HEK293T (cell line): ENCODE measurements at places on chromosomes 2 and 18.

DNA sequence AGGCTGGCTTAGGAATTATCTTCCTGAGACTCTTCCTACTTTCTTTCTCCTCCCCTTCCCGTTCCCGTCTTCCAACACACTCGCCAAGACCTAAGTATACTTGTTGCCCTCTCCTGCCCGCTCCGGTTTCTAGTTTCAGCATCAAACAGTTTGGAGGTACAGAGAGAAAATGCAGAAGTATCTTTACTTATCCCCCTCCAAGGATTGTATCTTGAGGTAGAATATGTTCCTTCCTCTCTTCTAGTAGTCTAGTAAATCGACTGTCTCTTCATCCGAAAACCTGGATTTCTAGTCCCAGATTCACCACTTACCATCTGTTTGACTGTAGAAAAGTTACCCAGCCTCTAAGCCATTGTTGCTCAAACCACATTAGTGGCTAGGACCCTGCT lies 755 bp downstream of the EIF4E2 start:
- DNase-seq, result no peak

DNA sequence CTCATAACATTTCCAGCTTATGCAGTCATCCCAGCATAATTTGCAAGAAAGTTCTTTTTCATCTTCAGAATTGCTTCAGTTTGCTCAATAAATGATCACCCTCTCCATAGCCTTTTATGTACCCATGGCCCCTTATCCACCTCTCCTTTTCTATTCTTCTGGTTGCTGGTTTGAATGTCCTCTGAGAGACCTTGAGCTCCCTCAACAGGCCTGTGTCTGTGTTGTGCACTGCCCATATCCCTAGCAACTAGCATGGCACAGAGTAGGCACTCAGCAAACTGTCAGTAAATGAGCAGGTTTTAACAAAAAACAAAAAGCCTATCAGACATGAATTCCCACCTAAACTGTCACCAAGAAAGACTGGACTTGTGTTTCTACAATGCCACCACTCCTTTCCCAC lies 160.5 kb downstream of the AKAIN1 start:
- DNase-seq, result no peak

GRCh38 chr2:88483200-88483599 lies 30.7 kb upstream of the FOXI3 start:
- no peak for DNase-seq

GRCh38 chr2:217622205-217623060 lies 380.4 kb downstream of the TNS1 start:
- no peak for DNase-seq

GRCh38 chr2:184006998-184007397 lies 591.3 kb upstream of the ZNF804A start:
- no peak for DNase-seq

DNA sequence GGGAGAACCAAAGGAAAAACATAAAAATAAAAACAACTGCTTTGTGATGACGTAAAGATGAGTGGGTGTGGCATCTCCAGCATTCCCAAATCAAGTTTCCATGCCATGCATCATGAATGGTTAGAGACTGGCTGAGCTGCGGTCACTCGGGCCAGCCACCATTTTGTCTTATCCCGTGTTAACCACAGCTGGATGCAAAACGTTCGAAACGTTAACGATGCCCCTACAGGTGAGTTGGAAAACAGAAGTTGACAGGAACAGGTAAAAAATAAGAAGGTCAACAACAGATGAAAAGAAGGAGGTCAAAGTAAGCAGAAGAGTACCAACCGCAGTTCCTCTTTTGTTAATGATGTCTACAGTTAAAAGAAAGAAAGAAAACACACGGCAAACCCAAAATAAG lies 411.1 kb downstream of the NRXN1 start:
- DNase-seq, result no peak

DNA sequence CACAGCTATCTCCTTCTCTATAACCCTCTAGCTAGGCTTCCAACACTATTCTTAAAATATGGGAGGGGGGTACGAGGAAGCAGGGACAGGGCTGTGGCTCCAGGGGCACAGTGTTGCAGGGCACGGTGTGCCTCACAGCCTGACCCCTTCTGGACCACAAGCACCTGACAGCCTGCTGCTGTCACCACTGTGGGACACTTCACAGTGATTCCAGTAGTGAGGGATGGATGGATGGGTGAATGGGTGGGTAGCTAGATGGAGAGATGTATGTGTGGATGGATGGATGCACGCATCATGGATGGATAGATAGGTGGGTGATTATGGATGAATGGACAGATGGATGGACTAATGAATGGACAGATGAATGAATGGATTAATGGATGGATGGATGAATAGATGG lies 21.6 kb downstream of the PXDN start:
- DNase-seq, result no peak

DNA sequence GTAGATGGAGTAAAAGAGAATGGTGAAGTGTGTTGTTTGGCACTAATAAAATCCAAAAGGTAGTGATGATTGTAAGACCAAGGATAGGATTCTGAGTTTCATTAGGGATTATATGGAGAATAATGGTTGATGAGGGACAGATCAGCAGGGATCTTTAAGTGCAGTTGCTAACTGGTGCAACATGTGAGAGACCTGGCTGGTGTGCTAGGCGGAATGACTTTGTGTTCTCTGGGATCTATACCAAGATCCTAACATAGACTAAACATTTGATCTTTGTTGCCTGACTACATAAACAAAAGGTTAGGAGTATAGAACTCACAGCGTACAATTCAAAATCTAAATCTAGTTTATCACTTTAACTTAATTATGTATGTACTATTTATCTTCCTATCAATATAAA lies 135.4 kb downstream of the PTRHD1 start:
- DNase-seq, result no peak

GRCh38 chr2:27962006-27962405 lies 71.5 kb downstream of the BABAM2 start:
- no peak for DNase-seq

DNA sequence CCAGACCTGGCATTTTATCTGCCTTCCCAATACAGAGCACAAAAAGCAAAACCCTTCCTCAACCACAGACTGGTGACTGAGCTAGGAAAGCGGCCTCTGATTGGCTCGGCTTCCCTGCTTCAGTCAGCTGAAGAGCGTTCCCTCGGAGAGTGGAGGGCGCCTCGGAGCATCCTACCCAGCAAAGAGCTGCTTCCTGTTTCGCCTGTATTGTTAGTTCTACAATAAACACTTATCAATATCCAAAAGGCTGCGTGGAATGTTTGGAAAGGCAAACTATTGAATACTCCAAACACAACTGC lies 125.0 kb downstream of the CACNB4 start:
- DNase-seq, result peak; percentile 12

DNA sequence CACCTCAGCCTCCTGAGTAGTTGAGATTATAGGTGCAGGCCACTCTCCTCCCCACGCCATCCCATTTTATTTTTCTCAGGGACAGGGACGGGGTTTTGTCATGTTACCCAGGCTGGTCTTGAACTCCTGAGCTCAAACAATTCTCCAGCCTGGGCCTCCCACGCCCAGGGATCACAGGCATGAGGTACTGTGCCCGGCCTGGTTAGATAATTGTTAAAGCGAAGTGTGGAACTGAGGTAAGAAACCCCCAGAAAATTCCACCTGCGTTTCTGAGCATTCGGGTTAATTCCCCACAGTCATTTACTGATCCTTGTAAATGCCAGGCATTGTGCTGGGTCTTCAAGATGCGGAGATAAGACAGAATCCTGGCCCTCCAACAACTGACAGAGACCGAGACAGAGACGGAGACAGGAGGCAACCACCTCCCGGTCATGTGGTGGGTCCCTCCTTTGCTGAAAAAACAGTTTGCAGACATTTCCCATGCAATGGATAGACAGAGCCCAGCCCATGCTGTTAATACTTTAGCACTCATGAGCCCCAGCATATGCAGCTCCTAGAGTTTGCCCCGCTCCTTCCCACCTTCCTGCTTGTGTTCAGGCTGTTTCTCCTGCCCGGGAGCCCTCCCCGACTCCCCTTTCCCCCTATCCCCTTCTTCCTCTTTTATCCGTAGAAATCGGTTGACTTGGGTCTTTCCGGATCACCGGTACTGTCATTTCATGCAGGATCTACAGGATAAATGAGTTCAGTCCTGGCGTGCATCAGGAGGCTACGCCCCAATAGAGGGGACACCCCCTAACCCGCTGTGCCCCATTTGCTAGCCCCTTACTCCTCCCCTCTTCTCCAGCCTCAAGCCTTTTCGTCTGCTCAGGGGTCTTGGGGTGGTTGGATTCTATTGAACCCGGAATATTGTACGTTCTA lies 1.6 kb upstream of the RHOB start:
- DNase-seq, result no peak

GRCh38 chr2:238911376-238912227 lies 63.7 kb downstream of the TWIST2 start:
- DNase-seq, result no peak
